WTC11 (cell line): ENCODE measurements at places on chromosomes 13 and 19.
A peak's percentile ranks its signal among the peaks of the same experiment; 100 is the strongest.

DNA sequence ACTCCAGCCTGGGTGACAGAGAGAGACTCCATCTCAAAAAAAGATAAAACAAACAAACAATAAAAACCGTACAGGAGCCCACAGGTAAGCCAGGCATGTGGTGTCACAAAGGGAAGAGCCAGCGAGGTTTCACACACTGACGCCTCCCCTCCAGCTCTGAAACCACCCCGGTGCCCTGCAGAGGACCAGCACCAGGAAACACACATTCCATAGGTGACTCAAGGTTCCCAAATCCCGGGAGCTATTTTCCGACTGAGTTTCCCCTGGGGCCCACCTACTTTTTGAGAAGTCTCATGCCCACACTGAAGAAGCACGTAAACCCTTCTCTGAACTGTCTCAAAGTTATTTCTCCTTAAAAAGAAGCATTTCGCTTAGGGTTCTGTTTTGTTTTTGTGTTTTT lies 40.3 kb downstream of the RHPN2 start:
- DNase-seq: no peak

- DNase-seq: no peak
Measured at GRCh38 chr13:76378767-76379166, 507.4 kb downstream of the KCTD12 start.

GRCh38 chr13:34421858-34422475 lies 520.1 kb upstream of the NBEA start:
- DNase-seq: no peak

DNA sequence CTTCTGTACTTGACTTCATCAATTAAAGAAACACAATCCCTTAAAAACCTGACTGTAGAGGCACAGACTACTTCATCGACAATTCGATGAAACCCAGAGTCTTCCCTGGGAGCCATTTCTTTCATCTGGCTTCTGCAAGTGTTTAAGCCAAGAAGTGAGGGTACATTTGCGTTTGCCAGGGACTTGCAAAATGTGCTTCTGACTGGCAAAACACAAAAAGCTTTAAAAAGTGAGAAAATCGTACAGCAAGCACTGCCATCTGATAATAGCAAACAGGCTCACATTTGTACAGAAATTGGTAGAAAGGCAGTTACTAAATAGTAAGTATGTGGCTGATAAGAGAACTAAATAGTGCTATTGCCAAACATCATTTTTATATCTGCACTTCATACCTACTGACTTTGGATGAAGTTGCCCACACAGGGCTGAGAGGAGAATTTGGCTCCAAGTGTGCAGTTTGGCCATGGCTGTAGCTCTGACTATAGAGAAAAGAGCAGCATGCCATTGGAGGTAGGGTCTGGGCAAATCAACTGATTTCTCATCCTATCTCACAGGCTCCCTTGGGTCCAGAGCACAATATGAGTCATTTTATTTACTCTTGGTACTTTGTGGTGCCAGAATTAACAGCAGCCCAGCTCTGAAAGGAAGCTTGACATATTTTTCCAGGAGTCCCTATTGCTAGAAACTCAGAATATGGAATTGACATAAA lies 358.1 kb downstream of the OXGR1 start:
- DNase-seq: no peak

DNA sequence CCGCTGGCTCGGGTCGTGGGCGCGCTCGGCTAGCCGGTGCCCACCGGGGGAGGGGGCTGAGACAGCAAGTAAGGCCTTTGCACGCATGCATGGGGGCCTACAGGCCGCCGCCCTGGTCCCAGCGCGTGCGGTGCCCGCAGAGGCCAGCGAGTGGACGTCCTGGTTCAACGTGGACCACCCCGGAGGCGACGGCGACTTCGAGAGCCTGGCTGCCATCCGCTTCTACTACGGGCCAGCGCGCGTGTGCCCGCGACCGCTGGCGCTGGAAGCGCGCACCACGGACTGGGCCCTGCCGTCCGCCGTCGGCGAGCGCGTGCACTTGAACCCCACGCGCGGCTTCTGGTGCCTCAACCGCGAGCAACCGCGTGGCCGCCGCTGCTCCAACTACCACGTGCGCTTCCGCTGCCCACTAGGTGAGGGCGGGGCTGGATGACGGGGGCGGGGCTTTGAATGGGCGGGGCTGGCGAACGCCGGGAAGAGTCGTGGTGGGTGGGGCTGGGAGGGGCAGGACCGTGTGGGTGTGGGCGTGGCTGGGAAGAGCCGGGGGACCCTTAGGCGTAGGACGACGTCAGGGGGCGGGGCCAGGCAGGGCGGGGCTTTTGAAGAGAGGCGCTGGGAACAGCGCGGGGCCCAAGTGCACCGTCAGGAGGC lies 2.1 kb downstream of the CILP2 start:
- DNase-seq: peak; percentile 98

DNA sequence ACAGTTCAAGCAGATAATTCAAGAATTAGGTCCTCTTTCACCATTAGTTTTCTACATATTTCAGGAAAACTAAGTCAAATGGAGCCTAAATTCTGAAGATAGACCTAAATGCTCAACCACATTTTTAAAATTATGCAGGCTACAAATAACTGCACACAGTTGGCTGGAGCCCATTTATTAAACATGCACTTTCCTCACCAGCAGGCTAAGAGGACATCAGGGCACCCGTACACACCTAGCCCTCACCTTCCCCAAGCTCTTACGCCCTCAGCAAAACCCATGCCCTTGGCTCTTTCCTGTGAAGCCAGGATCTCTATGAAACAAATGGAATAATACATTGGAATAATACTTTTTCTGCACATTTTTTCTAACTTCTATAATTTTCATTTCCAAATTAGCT lies 18.2 kb downstream of the IRS2 start:
- DNase-seq: no peak

DNA sequence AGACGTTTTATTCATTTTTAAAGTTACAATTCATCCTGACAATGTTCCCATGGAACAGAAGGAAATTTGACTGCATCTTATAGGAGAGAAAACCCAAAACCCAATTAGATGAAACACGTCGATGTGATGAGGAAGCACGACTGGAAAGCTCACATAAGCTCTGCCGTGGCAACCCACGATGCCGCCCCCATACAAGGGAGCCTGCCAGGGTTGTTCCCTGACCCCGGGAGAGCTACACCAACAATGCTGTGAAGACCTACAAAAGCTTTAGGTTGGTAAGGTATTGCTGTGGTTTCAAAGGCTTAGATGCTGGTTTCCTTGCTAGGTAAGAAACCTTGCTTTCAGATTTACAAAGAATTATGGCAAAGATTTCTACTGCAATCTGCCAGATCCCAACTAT lies 393.1 kb downstream of the KLF12 start:
- no peak for DNase-seq

GRCh38 chr13:110382229-110382628 lies 75.1 kb downstream of the COL4A2 start:
- no peak for DNase-seq

GRCh38 chr13:24737042-24737441 lies 26.9 kb upstream of the RNF17 start:
- DNase-seq: peak; percentile 30

DNA sequence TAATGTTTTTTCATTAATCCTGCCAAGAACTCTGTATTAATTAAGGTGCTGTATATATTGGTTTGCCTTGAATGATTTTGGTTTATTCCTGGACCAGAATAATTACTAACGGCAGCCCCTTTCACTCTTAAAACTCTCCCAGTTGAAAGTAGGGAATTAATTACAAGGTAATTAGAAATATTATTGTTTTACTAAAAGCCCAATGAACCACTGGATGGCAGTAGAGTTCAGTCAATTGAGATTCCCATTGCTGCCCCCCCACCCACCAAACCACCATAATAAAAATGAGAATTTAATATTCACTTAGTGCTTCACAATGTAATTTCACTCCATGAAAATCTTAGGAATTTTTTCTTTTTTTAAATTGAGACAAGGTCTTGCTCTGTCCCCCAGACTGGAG lies 13.7 kb downstream of the WBP4 start:
- DNase-seq: no peak

DNA sequence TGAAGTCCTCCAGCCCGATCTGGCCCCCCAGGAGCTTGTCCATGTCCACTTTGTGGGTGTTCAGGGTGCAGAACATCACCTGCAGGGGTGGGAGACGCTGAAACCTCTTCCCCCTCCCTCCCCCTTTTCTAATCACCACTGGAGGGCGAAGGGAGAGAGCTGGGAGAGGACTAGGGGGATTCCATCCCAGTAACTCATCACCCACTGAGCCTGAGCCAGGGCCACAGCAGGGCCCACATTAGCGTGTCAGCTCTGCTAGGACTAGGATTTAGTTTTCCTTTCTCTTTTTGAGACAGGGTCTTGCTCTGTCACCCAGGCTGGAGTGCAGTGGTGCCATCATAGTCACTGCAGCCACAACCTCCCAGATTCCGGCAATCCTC lies 5.5 kb upstream of the PTGER1 start:
- DNase-seq: no peak

GRCh38 chr13:104869501-104869900 lies 1666.0 kb downstream of the EFNB2 start:
- no peak for DNase-seq

- peak; percentile 78 for DNase-seq
Measured at GRCh38 chr19:29263305-29264135, 50.6 kb upstream of the UQCRFS1 start.

DNA sequence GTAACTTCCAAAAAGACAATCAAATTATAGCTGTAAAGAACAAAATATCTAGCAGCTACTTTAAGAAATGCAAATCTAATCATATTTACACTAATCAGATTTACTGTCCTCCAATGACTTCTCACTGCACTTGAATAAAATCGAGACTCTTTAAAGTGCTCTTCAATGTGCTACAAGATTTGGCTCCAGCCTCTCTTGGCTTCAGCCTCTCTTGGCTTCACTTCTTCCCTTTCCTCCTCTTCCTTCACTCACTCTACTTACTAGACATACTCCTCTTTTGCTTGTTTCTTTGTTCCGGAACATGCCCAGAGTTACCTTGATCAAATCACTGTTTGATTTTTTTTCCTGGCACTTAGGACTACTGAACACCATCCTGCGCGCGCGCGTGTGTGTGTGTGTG lies 495.4 kb downstream of the LMO7 start:
- DNase-seq: no peak

DNA sequence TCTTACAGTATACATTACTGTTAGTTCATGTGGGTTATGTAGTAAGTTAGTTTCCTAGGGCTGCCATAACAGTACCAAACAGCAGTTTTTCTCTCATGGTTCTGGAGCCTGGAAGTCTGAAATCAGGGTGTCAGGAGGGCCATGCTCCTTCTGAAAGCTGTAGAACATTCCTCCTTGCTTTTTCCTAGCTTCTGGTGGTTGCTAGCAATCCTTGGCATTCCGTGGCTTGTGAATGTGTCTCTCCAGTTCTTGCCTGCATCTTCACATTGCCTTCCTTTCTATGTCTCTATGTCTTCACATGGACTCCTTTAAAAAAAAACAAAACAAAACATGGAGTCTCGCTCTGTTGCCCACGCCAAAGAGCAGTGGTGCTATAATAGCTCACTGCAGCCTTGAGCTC lies 95.4 kb downstream of the WDFY2 start:
- DNase-seq: no peak

DNA sequence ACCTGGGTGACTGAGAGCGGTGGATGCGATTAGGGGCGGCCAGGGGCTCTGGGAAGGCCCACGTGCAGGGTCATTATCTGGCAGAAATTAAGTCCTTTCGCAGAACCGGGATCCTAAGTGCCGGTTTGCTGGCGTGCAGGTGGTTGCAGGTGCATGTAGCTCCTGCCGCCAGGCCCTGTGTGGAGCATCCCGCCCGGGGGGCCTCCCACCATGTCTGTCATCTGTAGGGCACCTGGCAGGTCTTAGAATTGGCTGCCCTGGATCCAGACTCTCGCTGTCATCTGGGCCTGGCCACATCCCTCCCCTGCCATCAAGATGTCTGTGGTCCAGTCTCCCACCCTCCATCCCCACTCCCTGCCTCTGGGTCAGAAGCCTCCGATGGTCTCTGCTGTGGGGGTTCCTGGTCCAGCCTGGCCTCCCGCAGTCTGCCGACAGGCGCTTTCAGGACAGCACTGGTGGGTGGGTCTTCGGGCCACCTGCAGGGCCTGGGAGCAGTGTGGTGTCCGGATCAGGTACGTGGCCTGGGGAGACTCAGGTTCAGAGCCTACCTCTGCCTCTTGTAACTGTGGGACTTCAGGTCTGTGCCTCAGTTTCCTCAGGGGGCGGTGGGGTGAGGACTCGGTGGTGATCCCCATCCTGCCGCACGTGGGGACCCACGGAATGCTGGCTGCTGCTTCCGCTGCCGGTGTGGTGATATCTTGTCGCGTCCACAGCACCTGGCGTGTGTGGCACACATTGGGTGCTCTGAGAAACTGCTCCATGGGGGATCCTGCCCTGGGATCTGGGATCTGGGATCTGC lies 5.4 kb downstream of the GNA11 start:
- DNase-seq: no peak
